ENCODE measurements at places on chromosomes 6 and 20.

- no peak for DNase-seq
Measured at GRCh38 chr6:34319471-34319885, 70.7 kb upstream of the SMIM29 start.

GRCh38 chr6:125904871-125905270, 51.7 kb upstream of the HINT3 start:
- no peak for DNase-seq

DNA sequence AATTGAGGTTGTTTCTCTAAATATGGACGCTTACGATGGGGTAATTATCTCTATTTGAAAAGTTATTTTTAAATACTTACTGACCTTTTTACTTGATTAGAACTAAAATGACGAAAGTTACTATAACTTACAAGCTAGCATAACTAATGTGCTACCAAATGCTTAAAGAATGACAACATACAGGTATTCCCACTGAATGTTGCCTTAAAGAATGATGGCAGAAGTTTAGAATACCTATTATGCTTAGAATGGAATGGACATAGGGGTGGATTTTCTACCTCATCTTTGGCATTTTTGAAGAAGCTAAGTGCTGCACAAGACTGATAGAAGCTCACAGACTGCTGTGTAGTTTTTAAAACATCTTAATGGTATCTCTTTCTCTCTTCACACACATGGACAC, 284.8 kb downstream of the THBS2 start:
- no peak for DNase-seq

- DNase-seq, result no peak
Measured at GRCh38 chr6:164507206-164507940, 802.0 kb downstream of the C6orf118 start.

DNA sequence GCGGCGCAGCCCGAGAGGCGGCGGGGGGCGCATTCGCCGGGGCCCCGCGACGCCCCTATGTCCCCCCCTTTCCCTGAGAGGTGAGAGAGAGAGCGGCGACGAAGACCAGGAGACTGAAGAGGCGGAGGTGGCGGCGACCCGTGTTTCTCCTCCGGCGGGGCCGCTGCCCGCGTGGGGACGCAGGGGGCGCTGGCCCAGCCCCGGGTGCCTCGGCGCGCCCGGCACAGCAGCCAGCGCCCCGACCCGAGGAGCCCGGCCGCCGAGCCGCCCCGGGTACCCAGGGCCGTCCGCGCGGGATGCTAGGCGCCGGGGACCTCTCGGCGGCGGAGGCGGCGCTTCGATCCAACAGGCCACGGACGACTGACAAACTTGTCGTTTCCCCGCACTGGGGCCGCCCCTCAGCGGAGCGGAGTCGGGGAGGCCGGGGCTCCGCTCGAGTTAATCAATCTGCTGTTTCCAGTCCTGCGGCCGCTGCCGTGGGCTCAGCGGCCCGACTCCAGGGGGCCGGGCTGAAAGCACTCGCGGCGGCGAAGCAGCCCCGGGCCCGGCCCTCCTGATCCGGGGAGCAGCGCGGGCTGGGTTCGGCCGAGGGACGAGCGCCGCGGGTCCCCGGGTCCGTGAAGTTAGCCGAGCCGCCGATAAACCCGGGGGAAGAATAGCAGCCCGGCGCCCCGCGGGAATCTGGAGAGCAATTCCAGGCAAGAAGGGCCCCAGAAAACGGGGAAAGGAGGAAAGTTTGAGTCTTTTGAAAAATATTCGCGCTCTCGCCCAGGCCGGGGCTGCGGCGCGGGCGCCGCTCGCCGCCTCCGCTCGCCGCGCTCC, 631 bp downstream of the MDGA1 start:
- DNase-seq, result no peak

DNA sequence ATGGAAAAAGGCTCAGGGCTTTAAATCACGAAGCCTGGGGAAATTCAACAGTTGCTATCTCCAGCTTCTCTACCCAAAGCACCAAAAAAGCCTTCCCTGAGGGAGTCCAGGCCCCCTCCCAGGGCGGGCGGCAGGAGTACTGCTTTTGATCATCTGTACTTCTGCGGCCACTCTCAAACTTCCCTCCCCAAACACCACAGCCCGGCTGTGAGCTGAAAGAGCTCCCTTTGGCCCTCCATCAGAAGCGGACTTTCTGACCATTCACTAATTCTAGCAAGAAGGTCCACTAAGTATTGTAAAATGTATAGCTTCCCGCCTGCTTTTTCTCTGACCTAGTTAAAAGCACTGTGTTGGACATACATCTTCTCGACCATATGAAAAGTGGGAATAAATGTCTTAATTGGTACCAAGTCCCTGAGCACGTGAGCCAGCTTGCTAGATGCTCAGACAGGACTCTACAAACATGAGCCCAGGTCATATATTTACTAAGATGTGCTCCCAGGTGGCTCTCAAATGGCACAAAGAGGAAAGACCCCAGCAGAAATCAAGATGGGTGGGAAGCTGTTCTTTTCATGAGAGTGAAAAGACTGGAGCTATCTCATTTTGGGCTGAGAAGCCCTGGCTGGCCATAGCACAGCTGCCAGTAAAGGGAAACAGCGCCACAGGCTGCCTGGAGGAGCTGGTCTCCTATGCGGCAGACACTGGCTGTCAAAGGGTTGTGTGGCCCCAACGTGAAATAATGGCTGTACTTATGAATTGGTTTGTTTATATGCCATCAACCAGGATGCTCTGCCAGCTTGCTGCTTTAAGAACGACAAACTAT, 58.6 kb downstream of the GFOD1 start:
- DNase-seq, result no peak

GRCh38 chr6:81792826-81793225, 40.3 kb upstream of the TENT5A start:
- DNase-seq, result no peak

DNA sequence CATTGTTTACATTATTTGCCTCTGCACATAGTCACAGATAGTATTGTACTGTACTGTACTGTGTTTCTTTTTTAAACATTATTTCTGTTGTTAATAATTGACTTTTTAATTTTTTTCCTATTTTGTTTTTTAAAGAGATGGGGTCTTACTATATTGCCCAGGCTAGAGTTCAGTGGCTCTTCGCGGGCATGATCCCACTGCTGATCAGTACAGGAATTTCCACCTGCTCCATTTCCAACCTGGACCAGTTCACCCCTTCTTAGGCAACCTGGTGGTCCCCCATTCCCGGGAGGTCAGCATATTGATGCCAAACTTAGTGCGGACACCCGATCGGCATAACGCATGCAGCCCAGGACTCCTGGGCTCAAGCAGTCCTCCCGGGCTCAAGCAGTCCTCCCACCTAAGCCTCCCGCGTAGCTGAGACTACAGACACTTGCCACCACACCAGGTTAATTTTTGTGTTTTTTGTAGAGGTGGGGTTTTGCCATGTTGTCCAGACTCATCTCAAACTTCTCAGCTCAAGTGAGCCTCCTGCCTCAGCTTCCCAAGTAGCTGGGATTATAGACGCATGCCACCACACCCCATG, 47.5 kb downstream of the PTPN1 start:
- DNase-seq, result no peak

GRCh38 chr6:111844376-111844775, 28.9 kb downstream of the FYN start:
- no peak for DNase-seq

- DNase-seq, result no peak
Measured at GRCh38 chr6:26576407-26576843, 20.3 kb upstream of the ABT1 start.

DNA sequence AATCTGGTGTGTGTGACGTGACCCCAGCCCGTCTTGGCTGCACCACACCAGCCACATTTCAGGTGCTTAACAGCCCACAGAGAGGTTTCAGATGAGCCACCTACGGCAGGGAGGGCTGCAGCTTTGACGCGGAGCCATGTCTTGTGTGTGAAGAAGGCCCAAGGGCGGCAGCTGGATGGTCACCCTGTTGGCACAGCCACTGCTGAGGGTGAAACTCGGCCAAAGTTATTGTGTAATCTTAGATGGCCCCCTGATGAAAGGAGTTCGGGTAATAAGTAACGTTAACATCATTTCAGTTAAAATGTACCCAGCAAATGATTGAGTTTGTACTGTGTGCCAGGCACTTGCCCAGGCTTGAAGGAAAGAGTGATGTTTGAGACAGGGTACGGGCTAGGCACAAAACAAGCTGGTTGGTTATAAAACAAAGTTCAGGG, 97.2 kb downstream of the SSR1 start:
- no peak for DNase-seq

GRCh38 chr6:52297433-52297832, 12.9 kb upstream of the MCM3 start:
- no peak for DNase-seq

DNA sequence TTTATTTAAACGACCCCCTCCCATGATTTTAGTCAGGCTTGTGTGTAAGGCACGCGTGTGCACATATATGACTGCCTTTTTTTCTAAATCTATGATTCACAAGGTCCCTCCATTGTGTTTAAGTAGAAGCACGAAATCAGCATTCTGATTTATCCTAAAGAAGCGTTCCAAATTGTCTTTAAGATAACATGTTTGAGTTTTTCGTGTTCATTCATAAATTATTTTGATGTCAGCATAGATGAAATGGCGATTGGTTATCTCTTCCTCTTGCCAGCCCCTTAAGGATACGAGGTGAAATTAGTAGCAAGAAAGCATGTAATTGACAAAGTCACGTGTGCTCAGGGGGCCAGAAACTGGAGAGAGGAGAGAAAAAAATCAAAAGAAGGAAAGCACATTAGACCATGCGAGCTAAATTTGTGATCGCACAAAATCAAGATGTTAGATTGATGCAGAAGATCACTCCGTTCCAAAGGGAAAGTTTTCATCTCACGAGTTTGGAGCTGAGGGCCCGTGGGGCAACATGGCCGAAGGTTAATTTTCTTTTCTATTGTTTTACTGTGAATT, at the start of gene LIN28B:
LIN28B (plus strand) TSS at position 377 of the 564 bp plus-strand sequence; CDS start at position 521, 144 bp downstream.
- no peak for DNase-seq

- DNase-seq, result no peak
Measured at GRCh38 chr6:42095776-42096541, 45.6 kb downstream of the TAF8 start.

DNA sequence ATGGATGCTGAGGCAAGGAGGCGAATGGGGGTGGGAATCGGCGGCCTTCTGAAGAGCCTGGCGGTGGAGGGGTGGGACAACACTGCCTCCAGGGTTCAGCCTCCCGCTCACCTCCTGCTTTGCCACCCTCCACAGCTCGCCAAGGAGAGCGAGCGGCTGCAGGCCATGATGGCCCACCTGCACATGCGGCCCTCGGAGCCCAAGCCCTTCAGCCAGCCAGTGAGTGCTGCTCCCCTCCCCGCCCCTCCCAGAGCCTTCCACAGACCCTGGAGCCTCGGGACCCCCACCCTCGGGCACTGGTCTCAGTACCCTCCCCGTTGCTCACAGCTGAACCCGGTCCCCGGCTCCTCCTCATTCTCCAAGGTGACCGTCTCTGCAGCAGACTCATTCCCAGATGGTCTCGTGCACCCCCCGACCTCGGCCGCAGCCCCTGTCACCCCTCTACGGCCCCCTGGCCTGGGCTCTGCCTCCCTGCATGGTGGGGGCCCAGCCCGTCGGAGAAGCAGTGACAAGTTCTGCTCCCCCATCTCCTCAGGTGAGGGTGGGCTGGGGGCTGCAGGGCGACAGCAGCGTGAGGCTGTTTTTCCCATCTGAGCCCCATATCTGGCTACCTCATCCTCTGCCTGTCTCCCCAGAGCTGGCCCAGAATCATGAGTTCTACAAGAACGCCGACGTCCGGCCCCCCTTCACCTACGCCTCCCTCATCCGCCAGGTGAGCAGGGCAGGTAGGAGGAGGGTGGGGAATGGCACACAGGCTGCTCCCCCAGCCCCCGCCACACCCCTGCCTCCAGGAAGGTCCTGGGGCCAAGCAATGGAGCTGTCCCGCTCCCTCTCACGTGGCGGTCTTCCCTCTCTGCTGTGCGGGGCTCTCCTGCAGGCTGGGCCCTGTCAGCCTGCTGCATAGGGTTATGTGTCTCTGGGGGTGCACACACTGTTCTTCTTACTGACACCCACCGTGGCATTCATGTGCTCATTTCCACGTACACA, 43.7 kb downstream of the FOXP4 start:
- DNase-seq, result no peak

DNA sequence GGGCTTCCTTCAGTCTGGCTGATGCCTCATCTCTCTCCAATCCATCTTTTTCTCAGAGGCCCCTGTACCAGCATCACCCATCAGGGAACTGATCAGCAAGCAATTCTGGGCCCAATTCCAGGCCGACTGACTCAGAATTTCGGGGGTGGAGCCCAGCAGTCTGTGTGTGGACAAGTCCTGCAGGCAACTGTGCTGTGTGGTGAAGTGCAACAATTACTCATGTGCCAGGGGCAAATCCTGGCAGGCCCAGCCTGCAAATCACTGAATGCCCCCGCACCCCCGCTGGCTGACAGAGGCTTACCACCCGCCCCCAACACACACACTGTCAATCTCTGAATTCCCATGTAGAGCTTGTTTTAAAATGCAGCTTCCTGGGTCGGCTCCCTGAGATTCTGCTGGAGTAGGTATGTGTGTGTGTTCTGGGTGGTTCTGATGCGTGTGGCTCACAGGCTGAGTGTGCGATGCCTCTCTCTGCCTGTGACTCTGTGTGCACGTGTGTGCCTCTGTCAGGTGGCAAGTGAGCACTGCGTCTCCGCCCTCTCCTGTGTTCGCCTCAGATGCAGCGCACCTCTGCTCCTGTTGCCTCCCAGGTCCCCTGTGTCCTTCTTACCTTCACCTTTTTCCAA, 45.4 kb downstream of the SSR1 start:
- no peak for DNase-seq

- no peak for DNase-seq
Measured at GRCh38 chr6:25709761-25710160, 44.8 kb upstream of the SLC17A4 start.

DNA sequence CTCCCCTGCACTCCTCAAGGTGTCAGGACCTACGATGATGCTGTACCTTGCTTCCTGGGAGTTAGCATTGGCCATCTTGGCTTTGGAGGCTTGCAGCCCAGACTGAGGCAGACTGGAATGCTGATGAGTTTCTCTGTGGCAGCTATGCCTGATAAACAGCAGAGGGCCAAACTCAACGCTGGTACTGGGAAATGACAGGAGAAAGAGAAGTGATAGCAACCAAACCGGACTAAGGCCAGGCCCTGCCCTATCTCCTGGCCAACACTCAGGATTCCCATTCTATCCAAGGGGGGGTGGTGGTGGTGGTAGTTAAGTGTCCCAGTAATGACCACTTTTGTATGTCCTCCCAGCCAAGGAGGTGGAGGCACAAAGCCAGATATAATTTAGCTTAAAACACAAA, 90.0 kb upstream of the DTNBP1 start:
- no peak for DNase-seq

DNA sequence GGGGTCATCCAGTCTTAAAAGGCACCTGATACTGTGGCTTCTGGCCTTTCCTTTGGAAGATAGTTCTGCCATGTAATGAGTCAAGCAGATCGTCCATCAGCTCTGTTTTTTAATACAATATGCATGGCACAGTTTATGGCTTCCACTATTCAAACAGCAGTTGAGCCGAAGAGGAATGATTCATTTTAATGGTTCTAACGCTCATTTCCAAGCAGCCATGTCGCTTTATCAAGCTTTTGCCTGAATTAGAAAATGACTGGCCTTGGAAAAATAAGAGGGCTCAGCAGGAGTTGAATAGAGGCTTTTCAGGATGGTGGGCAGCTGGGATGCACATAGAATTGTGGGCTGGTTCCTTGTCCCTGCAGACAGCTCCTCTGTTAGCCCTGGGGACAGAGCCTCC, 138.1 kb downstream of the SOBP start:
- no peak for DNase-seq
